CD4-positive, alpha-beta T cell treated with Interleukin-17A for 4 hours (primary cell): ENCODE measurements at places on chromosomes 13 and 19.

- DNase-seq = no peak
Observed at GRCh38 chr19:16889366-16889882, 625 bp downstream of the F2RL3 start.

DNA sequence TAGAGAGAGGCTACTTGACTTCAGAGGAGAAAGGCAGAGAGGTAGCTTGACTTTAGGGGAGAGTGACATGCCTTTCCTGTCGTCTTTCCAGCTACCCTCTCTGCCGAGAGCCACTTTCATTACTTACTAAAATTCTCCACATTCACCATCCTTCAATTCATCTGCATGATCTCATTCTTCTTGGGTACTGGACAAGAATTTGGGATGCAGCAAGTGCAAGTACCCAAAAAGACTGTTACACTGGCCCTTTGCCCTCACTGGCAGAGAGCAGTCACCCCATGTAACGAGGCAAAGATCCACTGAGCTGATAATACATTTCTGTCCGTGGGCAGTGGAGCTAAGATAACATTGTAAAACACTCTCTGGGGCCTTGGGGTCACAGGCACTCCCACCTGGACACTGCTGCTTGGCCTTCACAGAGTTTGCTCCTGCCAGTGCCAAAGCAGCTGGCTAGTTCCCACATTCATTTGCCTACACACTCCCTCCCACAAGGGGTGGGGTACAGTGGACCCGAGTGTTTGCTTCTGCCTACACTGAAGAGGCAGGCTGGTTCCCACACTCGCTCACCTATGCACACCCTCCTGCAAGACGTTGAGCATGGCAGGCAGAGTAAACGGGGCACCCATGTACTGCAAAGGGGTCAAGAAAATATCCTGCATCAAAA lies 1276.9 kb upstream of the PCDH9 start:
- no peak for DNase-seq

GRCh38 chr13:44969551-44970484 lies 19.5 kb downstream of the NUFIP1 start:
- peak; percentile 5 for DNase-seq

DNA sequence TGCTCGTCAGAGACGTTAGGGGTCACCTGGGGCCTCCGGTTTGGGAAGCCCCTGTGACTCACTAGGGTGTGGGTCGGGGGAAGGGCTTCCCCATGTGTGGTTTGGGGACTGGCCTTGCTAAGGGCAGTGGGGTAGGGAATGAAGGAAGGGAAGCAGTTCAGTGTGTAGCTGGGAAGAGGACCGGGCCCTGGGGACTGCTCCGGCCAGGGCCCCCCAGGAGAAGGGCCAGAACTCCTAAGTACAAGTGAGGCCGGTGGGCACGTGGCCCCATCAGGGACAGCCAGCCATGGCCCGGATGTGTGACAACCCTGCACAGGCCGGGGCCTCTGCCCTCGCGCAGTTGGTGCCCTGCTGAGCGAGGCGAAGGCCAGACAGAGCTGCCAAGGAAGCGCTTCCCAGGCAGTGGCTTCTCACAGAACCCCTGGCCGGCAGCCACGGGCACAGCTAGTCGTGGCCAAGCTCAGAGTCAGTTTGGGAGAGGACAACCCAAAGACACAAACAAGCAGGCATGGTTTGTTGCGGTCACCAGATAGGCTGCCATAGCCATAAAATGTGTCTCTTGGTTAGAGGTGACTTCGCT lies 25.7 kb downstream of the TEX29 start:
- no peak for DNase-seq

- DNase-seq = no peak
Observed at GRCh38 chr13:43031881-43032280, 8.5 kb downstream of the DNAJC15 start.

DNA sequence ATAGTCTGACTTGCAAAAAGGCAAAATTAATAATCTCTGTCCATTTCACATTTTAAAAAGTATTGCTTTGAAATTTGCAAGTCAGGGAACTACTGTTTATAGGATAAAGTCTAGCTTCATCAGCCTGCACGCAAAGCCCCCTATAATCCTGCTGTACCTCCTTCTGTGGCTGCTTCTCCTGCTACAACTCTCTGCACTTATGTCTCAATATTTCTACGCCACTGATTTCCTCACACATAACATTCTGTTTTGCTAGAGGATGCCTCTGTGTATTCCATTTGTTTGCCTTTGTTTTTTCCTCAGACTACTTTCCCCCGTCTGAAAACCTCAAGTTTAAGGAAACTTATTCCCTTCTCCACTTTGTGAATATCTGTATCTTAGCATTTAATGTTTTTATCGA lies 389.9 kb downstream of the RFC3 start:
- DNase-seq = no peak

GRCh38 chr19:38538386-38538785 lies 79.4 kb downstream of the MAP4K1 start:
- no peak for DNase-seq

DNA sequence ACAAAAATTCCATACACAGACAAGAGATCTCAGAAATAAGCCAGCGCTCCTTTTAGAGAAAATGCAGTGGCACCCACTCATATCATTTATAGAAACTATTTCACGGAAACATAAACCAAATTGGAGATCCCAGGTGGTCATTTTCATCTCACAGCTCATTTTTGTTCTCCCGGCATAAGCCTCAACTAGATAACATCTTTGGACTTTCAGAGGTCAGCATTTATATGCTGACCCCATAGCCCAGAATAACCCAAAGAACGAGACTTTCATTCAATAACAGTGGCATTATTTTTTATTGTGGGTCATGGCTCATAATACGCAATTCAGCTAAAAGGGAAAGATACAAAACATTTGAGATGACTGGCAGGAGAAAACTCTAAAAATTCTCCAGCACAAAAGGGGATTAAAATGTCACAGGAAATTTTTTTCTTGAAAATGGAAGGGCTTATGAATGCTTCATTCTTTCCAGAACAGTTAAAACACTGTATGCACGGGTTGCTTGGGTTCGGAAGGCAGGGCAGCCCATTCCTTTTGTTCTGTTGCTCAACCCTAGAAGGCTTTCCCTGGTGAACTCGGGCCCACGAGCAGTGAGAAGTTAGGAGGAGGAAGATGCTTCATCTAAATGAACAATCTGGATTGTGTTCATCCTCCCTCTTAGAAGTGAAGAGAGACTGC lies 24.0 kb downstream of the STARD13 start:
- DNase-seq = no peak

- DNase-seq = no peak
Observed at GRCh38 chr13:76635232-76636230, 250.7 kb downstream of the KCTD12 start.

- no peak for DNase-seq
Observed at GRCh38 chr13:106941779-106942178, 373.8 kb upstream of the ARGLU1 start.

- no peak for DNase-seq
Observed at GRCh38 chr19:58366585-58367430, 4.3 kb upstream of the ZNF497 start.

GRCh38 chr13:43132257-43132656 lies 108.9 kb downstream of the DNAJC15 start:
- peak; percentile 5 for DNase-seq

- DNase-seq = no peak
Observed at GRCh38 chr19:49336482-49337266, 1.5 kb downstream of the CD37 start.
